AG04450 (cell line): ENCODE measurements at places on chromosomes 5 and 9.

DNA sequence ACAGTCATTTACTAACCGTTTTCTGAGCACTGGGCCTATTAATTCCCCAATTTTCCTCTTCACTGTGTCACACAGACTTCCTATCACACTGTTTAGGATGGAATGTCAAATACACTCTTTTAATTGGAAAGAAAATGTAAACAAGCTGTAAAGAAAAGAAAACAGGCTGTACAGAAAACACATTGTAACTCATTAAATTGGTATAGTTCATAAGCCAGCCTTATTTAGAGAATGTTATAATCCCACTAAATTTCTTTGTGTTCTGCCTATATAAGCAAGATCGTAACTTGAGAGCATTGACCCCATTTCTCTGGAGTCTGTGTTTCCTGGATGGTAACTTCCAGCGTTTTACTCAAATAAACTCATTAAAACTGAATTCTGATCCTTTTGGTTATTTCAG is 46.5 kb downstream of the TARS1 start:
- DNase-seq = no peak

GRCh38 chr5:132258102-132259068 is 889 bp downstream of the PDLIM4 start:
- no peak for DNase-seq

DNA sequence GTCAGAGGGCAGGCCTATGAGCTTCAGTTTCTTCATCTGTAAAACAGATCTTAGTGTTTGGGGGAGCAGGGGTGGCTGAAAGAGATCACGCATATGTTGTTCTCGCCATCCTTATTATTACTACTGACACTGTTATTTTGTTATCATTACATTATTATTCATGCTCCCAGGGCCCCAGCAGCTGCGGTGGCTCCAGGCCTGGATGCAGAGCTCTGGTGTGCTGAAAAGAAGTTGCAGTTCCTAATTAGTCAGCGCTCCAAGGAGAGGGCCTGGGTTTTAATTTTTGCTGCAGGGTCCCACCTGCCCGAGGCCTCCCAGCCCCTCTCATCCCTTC is 19.5 kb downstream of the CXXC5 start:
- DNase-seq = no peak

GRCh38 chr9:16551692-16552091 is 318.8 kb downstream of the BNC2 start:
- DNase-seq = no peak

- DNase-seq = no peak
Measured at GRCh38 chr9:105006514-105006913, 78.6 kb upstream of the ABCA1 start.

DNA sequence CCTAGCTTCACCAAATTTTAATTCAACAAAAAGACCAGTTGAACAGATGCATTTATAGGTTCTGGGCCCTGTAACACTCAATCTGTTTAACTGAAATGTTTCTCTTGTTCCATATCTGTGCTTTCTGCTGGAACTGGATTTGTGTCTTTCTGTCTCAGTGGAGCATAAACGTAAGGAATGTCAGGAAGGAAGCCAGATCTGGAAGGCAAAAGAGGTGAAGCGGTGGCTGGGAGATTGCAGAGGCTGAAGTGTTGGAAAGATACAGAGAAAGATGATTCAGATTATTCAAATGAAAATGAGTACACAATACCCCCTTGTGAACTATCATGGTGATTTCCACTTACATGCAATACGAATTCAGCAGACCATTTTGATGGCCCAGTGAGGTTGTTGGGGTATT is 406.8 kb downstream of the BRINP1 start:
- no peak for DNase-seq

GRCh38 chr5:155278532-155278931 is 265.0 kb downstream of the KIF4B start:
- no peak for DNase-seq

- no peak for DNase-seq
Measured at GRCh38 chr9:15618540-15619331, 65.9 kb downstream of the CCDC171 start.

DNA sequence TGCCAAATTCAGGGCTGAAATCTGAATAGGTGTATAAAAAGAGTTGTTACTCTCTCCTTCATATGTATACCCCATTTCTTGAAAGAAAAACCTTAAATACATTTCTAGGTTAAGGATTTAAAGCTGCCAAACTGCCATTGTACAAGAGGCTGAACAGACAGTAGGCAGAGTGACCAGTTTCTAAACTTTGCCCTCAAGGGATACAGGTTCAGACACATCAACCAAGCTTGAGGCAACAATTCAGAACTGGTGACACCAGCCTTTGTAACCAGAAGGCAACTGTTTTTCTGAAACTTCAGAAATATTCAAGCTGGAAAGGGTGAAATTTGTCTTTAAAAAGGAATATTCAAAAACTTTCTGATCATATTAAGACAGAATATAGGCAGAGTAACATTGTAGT is 47.5 kb downstream of the FAM114A2 start:
- DNase-seq = no peak

- no peak for DNase-seq
Measured at GRCh38 chr9:137294091-137294680, 7.9 kb downstream of the NRARP start.

- no peak for DNase-seq
Measured at GRCh38 chr9:20135119-20135697, 346.4 kb upstream of the SLC24A2 start.

DNA sequence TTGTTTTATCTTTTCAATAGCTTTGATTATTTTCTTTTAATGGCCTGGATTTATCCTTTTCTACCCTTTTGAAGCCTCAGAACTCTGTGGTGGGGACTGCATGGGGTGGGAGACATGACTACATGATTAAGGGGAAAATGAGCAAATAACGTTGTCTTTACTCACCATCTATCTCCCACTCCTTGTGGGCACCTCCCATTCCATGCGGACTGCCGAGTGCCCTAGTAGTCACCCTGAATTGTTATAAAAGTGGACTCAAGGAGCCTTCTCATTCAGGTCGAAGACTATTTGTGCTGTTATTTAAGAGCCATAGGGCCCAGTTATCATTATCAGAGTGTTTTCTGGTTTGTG is 281.8 kb downstream of the MLLT3 start:
- DNase-seq = no peak

- DNase-seq = no peak
Measured at GRCh38 chr5:87156631-87157030, 111.1 kb upstream of the RASA1 start.

GRCh38 chr5:179974946-179975712 is 67.4 kb upstream of the TBC1D9B start:
- DNase-seq = no peak

DNA sequence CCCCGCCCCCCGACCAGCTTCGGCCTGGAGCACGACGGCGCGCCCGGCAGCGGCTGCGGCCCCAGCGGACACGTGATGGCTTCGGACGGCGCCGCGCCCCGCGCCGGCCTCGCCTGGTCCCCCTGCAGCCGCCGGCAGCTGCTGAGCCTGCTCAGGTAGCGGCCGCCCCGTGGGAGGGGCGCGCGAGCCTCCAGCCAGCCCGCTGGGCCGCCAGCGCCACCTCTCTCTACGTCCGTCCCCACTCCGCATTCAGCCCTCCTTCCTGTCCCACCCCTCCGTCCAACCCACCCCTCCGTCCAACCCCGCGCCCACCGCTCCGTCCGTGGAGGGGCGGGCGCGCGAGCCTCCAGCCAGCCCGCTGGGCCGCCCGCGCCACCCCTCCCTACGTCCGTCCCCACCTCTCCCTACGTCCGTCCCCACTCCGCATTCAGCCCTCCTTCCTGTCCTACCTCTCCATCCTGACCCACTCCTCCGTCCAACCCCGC is 6.5 kb downstream of the ADAMTS13 start:
- no peak for DNase-seq

DNA sequence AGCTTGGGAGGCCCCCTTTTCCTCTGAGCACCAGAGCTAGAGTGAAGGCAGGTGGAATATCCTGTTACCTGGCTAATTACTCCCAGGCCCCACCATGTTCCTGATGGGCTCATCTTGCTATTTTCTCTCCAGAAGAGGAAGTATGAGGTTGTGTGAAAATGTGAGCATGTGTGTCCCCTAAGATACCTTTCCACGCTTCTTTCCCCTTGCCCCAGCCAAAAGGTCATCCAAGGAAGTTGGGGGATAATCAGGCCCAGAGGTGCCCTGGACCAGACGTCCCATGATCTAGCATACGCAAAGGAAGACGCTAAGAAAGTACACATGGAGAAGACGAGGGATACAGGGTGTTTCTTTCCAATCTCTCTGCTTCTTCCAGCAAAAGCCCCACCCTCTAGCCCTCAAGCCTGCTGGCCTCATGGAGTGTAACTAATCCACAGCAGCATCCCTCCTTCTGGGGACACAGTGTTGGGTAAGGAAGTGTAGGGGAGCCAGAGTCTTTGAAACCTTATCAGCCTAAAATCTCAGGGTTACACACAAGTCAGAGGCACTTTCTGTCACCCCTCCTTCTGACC is 115.3 kb downstream of the SLC1A3 start:
- no peak for DNase-seq

GRCh38 chr5:20215257-20215656 is 227.3 kb upstream of the CDH18 start:
- no peak for DNase-seq

DNA sequence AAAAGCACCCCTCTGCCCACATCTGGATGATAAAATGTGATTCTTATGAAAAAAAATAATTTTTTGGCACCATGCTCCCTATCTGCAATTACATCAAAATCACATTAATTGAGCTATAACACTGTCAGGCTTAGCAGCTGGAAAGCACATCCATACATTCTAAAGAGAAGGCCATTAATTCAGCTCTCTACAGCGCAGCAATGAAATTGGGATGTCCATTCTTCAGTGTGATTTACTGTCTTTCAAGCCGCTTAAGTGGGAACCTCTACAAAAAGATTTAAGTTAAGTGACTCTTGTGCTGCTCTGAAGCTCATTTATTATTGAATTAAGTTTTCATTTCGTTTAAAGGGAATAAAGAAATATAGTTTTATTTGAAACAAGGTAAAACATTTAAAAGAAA is 171.3 kb downstream of the EBF1 start:
- DNase-seq = no peak

GRCh38 chr5:59575648-59576445 is 317.7 kb downstream of the PDE4D start:
- no peak for DNase-seq

GRCh38 chr9:110329639-110330230 is 7.9 kb downstream of the TXNDC8 start:
- DNase-seq = no peak

- DNase-seq = no peak
Measured at GRCh38 chr9:68998812-68999211, 15.1 kb downstream of the PRKACG start.

DNA sequence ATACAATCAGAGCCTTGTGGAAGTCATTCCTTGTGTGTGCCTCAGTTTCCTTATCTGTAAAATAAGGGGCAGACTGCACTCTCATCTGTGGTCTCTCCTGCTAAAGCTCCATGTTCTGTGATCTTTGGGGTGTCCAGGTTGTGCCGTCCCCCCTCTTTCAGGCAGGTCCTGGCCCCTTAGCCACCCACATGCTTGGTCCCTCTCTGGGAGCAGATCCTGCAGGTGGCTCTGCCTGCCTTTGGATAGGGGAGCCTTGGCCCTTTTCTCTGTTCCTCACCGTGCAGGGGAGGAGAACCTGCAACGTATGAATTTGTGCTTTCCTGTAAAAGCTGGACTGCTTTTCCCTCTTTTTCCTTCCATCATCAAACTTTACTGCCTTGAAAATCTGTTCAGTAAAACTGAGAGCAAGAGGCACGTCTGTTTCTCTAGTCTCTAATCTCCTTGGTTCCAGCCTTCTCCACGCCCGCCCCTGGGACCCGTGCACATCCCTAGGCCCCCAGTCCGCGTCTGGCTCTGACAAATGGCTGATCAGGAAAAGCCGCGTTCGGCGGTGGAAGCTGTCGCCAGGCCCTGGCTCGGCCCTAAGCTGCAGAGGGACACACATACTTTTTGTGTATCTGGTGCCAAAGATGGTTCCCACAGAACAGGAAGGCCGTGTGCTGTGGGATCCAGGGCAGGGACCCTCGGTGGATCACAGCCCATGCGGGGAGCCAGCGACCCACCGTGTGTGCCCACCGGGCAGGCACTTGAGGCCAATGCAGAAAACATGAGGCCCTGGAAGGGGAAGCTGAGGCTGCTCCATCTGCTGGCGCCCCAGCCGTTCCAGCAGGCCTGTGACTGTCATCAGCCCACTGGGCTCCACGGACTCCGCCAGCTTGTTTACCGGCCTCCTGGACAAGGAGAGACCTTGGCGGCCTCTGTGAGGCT is 43.4 kb upstream of the COL5A1 start:
- no peak for DNase-seq

DNA sequence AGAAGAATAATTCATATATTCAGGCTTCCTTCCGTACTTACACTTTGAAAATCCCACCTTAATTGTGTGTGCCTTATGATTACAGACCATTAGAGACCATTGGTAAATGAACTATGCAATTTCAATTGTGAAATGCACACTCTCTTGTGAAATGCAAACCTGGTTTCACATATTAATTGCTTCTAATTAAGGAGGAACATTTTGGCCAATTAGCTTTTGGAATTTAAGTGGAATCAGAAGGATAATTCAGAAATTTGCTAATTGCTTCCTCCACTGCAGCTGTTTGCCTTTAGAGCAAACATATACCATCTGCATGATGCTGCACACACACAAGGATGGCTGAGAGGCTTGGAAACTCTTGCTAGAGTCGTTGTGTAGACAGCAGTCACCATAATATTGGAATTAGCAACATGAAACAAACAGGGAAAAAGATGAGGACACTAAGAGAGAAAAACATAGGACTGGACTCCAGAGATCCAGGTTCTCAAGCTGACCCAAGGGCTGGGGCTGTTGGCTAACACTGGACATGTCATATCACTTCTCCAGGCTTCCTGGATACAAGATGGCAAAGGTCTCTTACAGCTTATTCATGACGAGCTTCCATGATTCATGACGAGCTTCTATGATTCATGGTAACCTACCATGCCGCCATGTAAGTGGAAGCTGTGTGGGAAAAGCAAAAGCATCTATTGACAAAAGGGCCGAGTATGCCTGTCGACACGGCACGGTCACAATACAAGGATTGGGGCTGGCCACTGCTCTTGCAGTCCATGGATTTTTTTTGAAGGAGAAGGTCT is 78.0 kb downstream of the PTCH1 start:
- DNase-seq = no peak

GRCh38 chr9:116336133-116336862 is 182.7 kb downstream of the PAPPA start:
- no peak for DNase-seq

DNA sequence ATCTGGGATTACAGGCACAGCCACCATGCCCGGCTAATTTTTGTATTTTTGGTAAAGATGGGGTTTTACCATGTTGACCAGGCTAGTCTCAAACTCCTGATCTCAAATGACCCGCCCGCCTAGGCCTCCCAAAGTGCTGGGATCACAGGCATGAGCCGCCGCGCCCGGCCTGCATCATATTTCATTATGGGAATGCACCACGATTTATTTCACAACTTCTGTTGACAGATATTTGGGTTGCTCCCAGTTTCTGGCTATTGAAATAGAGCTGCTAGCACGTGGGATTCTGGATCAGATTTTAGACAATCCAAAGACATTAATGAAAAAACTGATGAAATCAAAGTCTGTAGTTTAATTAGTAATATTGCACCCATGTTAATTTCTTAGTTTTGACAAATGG is 48.4 kb upstream of the FUBP3 start:
- DNase-seq = no peak

- no peak for DNase-seq
Measured at GRCh38 chr5:121974261-121974660, 12.5 kb downstream of the SRFBP1 start.
